A549 treated with RU486 at 1 μM for 4 hours (cell line): ENCODE measurements at places on chromosomes 7 and 10. TPM values are rescaled to one million over a fixed set of nuclear protein-coding genes. Genes with fewer than 3 reads are reported as not detected.

The LLCFC1 gene
- total RNA-seq = not detected in 5 replicates

The PILRA gene
- total RNA-seq = 3.3 to 6.0 TPM (median 5.8 TPM) in 5 replicates

The AQP1 gene
- total RNA-seq = 0.32 to 0.58 TPM (median 0.37 TPM) in 5 replicates

The ANKRD7 gene
- total RNA-seq = 0.17 to 0.66 TPM (median 0.22 TPM) in 4 of 5 replicates, not detected in the other
